ENCODE measurements at places on chromosomes 5 and 9.

DNA sequence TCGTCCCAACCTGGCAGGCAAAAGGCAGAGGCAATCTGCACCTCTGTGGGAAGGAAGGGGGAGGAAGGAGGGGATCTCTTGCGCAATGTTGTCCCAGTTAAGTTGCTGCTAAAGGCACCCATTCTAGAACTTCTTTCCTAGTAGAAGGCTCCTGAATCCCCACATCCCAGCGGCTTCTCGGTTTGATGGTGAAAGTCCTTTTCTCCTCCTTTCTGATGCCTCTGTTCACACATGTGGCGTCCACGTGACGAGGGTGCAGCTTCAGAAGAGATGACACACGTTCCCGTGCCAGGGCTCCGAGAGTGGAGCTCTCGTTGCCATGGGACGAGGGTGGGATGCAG, 96.9 kb upstream of the FCN2 start:
- DNase-seq, result no peak

GRCh38 chr9:83355729-83356151, 182.5 kb downstream of the FRMD3 start:
- no peak for DNase-seq

DNA sequence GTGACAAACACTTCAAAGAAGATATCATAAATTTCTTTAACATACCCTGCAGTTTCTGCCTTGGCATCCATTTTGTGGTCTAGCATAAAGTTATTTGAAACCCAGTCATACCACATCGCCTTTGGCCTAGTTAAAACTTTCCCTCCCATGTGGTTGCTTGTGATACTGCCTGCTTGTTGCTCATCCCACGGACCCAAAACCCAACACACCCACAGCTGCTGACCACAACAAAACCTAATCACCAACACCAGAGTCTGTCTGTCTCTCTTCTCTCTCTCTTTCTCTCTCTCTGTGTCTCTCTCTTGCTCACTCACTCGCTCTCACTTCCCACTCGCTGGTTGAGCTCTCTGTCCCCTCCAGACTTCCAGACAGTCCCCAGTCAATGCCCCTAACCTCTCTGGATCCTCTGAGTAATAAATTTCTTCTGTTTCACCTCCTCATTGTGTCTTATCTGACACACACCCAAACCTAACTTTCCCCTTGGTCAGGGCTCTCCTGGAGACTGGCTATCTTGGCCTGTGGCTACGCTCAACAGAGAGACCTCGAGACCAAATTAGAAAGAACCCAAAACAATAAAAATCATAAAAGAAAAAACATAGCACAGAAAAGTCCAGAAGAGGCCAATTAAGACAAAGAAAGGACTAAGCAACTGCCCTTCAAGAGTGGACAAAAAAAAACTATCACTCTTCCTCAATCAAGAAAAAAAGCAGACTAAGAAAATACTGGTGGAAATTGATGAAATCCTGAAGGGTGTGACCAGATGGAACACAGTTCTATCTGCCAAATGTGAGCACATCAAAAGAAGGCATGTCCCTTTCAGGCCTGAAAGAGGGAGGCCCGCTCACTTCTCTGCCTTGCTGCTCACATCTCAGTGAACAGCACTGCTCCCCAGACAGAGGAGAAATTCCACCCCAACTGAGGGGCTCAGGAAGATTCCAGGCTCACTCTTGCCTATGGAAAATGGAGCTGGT, 41.5 kb downstream of the TTLL11 start:
- peak; percentile 70 for DNase-seq

DNA sequence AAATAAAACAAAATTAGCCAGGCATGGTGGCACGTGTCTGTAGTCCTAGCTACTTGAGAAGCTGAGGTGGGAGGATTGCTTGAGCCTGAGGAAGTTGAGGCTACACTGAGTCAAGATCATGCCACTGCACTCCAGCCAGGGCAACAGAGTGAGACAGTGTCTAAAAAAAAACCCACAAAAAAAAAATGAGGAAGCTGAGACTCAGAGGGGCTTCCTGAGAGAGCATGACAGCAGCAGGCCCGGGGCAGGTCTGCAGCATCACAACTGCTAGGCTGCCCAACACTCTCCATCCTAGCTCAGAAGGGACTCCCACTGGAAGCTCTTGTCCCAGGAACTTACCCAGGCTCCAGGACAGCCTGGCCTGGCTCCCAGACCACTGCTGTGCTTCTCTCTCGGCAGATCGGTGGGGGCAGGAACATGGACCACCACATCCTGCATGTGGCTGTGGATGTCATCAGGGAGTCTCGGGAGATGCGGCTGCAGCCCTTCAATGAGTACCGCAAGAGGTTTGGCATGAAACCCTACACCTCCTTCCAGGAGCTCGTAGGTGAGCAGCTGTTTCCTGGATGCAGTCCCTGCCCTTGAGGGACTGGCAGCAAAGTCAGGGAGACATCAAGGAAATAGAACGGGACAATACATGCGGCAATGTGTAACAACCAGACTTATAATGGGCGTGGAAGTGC, 19.1 kb downstream of the PTGS1 start:
- no peak for DNase-seq

DNA sequence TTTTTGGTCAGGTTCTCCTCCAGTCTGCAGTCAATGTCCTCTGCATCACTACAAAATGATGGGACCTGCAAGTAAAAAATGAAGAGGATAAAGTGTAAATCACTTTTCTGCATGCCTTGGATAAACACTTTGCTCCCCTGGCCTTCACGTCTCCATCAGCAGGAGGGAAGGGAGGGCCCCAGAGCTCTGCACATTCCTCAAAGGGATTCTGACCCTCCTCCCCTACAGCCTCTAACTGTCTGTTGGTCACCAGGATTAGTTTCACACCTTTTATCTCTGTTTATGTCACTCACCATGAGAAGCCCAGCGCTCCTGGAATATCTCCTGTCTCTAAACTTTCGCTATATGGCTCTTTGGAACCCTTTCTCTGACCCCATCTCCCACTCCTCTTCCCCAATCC, 103.3 kb downstream of the SVEP1 start:
- no peak for DNase-seq

- no peak for DNase-seq
Observed at GRCh38 chr9:98287384-98287783, 31.9 kb upstream of the TBC1D2 start.

- no peak for DNase-seq
Observed at GRCh38 chr9:70127036-70127435, 83.4 kb downstream of the MAMDC2 start.

DNA sequence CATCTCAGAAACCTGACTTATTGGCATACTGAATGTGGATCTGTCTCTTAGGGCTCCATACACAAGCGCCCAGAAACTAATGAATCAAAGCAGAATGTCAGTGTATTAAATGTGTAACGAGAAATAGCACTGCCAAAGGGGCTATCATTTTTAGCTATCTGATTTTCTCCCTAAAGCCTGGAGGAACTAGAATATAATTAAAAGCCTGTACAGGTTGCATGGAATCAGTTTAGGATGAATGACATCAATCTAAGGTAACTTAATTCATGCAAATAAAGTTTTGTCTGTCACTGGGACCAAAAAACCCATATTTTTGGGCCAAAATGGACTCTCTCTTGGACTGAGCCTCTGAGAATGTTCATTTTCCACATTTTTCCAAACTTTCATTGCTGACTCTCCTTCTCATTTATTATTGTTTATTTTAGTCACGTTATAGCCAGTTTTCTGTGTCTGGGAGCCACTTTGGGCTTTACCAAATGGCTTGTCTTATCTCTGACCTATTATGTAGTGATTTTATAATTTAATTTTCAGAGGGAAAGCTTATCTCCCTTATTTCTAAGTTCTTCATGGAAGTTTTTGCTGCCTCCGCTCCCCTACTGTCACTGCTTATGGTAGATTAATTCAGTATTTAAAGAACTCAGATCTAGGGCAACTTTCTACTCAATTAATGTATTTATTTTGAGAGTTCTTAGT, 47.0 kb downstream of the PRR16 start:
- no peak for DNase-seq

GRCh38 chr5:27313549-27313948, 275.2 kb upstream of the CDH9 start:
- DNase-seq, result no peak

DNA sequence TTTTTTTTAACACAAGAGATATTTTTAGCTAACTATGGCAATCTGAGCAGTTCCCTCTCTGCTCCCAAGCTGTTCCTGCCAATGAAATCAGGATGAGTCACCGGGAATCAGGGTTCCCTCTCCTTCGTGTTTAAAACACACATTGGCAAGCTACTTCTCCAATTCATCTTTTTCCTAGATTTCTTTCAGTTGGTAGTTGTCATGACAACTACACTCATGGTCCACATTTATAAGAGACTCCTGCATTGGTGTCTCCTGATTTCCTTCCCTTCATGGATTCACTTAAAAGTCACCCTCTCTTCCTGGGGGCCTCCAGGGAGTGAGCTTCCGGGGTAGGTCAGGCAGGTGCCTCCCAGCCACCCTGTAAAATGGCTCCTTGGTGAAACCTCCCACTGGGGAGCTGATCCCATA, 72.3 kb upstream of the NIPAL4 start:
- no peak for DNase-seq

DNA sequence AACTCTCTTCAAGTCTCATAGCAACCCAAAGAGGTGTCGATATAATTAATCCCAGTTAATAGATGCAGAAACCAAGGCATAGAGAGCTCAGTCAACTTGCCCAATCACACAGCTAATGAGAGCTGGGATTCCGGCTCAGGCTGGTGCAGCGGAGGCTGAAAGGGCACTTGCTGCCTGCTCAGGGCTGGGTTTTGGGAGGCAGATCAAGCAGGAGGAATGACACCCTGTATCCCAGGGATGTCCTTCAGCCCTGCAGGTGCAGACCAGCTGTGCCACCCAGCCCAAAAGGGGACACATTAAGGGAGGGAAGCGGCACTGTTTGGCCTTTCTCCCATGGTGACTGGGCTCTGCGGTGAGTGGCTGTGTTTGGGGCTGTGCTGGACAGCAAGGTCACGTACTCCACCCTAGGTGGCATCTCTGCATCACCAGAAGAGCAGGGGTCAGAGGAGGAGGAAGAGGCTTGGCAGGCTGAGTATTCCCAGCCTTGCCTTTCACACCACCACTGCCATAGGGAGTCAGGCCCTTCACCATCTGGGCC, 124.1 kb downstream of the MVB12B start:
- no peak for DNase-seq
